HT1080 (cell line): ENCODE measurements at places on chromosomes 12 and 14. TPM values are rescaled to one million over a fixed set of nuclear protein-coding genes. Genes with fewer than 3 reads are reported as not detected.

Gene DPPA3
- total RNA-seq: not detected in 2 replicates

Gene BDKRB1
- 0.43 TPM in 1 of 2 replicates, not detected in the other for total RNA-seq

Gene ZFHX2
- total RNA-seq: 0.63 and 1.2 TPM in 2 replicates

Gene HOXC6
- total RNA-seq: 1.3 and 2.0 TPM in 2 replicates

Gene NTF3
- total RNA-seq: not detected in 2 replicates

Gene RASSF9
- total RNA-seq: 0.03 and 0.21 TPM in 2 replicates

Gene TAS2R30
- total RNA-seq: 0.23 and 0.27 TPM in 2 replicates

Gene CPNE8
- total RNA-seq: 14.1 and 17.3 TPM in 2 replicates

Gene PRPH
- total RNA-seq: 0.13 and 0.21 TPM in 2 replicates

Gene DNAH10
- 0.14 TPM in 1 of 2 replicates, not detected in the other for total RNA-seq

Gene PTGR2
- 1.6 and 4.3 TPM in 2 replicates for total RNA-seq

Gene IFNG
- total RNA-seq: not detected in 2 replicates

Gene EPS8
- total RNA-seq: 30.4 and 36.7 TPM in 2 replicates

Gene CGRRF1
- total RNA-seq: 6.3 and 8.5 TPM in 2 replicates

Gene NRXN3
- total RNA-seq: 0.67 and 1.2 TPM in 2 replicates

Gene CRADD
- total RNA-seq: 21.4 and 21.5 TPM in 2 replicates

Gene UNC79
- total RNA-seq: not detected in 2 replicates

Gene RTL1
- total RNA-seq: 0.07 and 0.16 TPM in 2 replicates

Gene ZC2HC1C
- total RNA-seq: 1.4 TPM in 1 of 2 replicates, not detected in the other

Gene LTB4R
- total RNA-seq: 3.8 and 6.5 TPM in 2 replicates

Gene BCL11B
- 0.17 and 0.18 TPM in 2 replicates for total RNA-seq

Gene AQP2
- not detected in 2 replicates for total RNA-seq
